ENCODE measurements at places on chromosomes 1 and 21.
A peak's percentile ranks its signal among the peaks of the same experiment; 100 is the strongest.

- DNase-seq, result no peak
These were observed 174.1 kb upstream of the IGSF21 start for GRCh38 chr1:17933501-17933900.

GRCh38 chr21:42654179-42654912, 925 bp downstream of the PDE9A start:
- DNase-seq, result peak; percentile 81

- no peak for DNase-seq
These were observed 577 bp downstream of the RAB3GAP2 start for GRCh38 chr1:220271706-220272046.

GRCh38 chr1:48061162-48062136, 64.3 kb upstream of the TRABD2B start:
- DNase-seq, result no peak

DNA sequence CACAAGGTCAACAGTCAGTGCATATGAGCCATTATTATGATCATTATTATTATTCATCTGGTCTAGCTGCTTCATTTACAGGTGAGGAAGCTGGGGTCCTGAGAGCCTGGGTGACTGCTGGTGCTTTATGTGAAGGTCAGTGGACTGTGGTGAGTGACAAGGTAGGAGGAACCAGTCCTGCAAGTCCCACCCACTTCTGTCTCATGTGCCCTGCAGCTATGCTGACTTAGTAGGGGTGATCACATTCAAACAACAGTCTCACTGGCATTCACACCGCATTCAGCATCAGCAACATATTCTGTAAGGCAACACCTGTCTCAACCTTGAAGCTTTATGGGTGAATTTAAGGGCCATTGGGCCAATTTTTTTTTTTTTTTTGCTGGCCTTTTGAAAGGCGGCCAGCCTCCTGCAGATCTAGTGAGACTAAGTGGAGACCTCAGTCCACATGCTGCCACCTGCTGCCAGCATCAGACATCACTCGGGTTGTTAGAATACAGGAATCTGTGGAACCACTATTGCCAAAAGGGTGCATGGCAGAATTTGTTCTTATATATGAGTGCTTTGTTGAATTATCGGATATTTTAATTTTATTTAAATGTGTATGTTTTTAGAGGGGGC, 59.9 kb upstream of the CACNA1E start:
- DNase-seq, result no peak
